ENCODE measurements at places on chromosomes 7 and 10.

- no peak for DNase-seq
Observed at GRCh38 chr7:20408467-20408826, 77.7 kb downstream of the ITGB8 start.

DNA sequence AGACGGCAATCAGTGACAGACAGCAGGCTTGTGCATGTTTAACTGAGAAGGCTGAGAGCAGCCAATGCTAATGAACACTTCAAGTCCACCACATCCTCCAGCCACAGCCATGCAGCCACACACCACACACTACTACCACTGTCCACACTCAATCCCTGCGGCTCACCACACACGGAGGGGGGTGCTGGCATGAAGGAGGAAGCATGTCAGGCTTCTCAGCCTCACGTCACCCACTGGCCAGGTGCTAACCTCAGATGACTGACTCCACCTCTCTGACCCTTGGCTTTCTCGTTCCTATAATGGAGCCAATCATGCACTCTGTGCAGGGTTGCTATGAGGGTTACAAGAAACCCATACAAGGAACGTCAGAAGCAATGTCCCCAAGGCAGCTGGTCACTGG, 165.4 kb upstream of the RNF32 start:
- peak; percentile 76 for DNase-seq

DNA sequence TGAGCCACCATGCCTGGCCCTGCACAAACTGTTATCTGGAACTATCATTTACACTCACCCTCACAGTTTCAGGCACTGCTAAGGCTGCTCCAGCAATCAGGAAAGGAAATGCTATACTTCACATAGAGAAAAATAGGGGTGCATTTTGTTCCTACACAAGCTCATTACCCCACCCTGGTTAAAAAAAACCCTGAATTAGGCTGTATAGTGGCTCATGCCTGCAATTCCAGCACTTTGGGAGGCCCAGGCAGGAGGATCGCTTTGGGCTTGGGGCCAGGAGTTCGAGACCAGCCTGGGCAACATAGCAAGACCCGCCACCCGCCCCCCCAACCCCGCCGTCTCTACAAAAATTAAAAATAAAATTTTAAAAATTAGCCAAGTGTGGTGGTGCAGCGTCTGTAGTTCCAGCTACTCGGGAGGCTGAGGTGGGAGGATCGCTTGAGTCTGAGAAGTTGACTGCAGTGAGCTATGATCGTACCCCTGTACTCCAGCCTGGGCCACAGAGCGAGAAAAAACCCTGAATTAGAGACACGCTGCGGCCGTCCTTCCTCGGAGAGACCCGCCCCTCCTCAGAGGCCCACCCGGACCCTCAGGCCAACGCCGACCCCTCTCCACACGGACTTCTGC, 539 bp downstream of the PTCD1 start:
- no peak for DNase-seq

DNA sequence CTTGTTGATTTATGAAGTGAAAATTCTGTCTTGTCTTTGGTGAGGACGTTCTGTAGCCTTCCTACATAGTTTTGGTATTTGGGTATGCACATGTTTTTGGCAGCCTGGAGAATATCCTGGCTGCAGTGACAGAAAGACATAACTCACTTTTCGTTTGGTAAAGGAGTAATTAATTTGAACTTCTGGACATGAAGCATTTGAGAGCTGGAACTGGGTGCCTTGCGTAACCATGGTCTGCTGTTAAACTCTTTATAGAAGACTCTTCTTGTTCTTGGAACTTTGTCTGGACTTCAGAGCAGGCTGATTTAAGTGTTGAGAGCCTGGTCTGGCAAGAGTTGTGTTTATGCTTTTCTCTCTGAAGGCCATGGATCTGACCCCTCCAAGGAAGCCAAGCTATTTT, 231.3 kb downstream of the LRMDA start:
- no peak for DNase-seq

GRCh38 chr10:44960482-44961229, 1.1 kb downstream of the RASSF4 start:
- DNase-seq: no peak

GRCh38 chr10:119445311-119445934, 97.1 kb downstream of the RGS10 start:
- peak; percentile 69 for DNase-seq

DNA sequence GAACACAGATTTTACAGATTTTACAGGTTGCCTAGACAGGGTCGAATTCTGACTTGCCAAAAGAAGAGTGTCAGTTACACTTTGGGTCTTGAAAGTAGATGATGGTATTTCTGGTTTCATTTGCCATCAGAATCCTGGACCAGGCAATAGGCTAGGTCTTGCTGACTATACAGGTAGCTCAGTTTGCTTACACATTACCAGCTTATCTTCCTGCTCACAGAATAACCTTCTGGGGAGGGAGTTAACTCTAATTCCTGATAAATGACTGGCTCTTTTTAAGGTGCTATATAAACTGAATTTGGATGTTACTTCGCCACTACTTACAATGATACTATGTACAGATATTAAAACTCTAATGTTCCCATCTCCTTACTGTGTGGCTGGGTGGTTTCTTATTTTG, 39.8 kb downstream of the GBF1 start:
- no peak for DNase-seq

GRCh38 chr7:99392659-99393354, 15.6 kb downstream of the PDAP1 start:
- DNase-seq: peak; percentile 97

All from SW480 (cell line).